ENCODE measurements at places on chromosomes 7 and 10. TPM values are rescaled to one million over a fixed set of nuclear protein-coding genes. Genes with fewer than 3 reads are reported as not detected.

CYP3A5 gene
- not detected for total RNA-seq

PILRA gene
- total RNA-seq = 2.2 TPM

EBLN1 gene
- total RNA-seq = not detected

- H3K4me3 ChIP-seq = no peak overlapping the region
- no peak overlapping the region for H3K27ac ChIP-seq
- no peak for DNase-seq
Observed at GRCh38 chr7:38185395-38186307, 7.6 kb downstream of the STARD3NL start.

GRCh38 chr10:79146611-79147130 is 77.9 kb downstream of the ZMIZ1 start:
- DNase-seq = no peak
- H3K4me1 ChIP-seq = peaks cover 57% of the 10 kb centered on the region
- no peak overlapping the region for H3K27ac ChIP-seq

Data from activated B cell treated with CpG ODN at 0.5 μM for 24 hours (primary cell).